ENCODE measurements at places on chromosomes 1 and 21. TPM values are rescaled to one million over a fixed set of nuclear protein-coding genes. Genes with fewer than 3 reads are reported as not detected.

The DNALI1 gene
- 3.4 TPM for total RNA-seq

The DEGS1 gene
- 93.0 TPM for total RNA-seq

The PRR9 gene
- not detected for total RNA-seq

The PTCH2 gene
- 0.33 TPM for total RNA-seq

The RAB7B gene
- total RNA-seq, result 11.0 TPM

The ALX3 gene
- not detected for total RNA-seq

The SELL gene
- under 0.01 TPM for total RNA-seq

The CPLANE2 gene
- 3.4 TPM for total RNA-seq

The CLCA2 gene
- 0.36 TPM for total RNA-seq

The DENND2C gene
- 1.7 TPM for total RNA-seq

The SPATA21 gene
- total RNA-seq, result not detected

The SERPINC1 gene
- total RNA-seq, result 0.15 TPM

The RALGPS2 gene
- 35.6 TPM for total RNA-seq

The FCRL5 gene
- total RNA-seq, result not detected

The SRSF10 gene
- total RNA-seq, result 60.9 TPM

The SPRR5 gene
- not detected for total RNA-seq

The RORC gene
- total RNA-seq, result not detected

The LRP8 gene
- total RNA-seq, result 32.3 TPM

The PTGS2 gene
- total RNA-seq, result 4.7 TPM

The CYP4B1 gene
- not detected for total RNA-seq

The KRTAP13-3 gene
- not detected for total RNA-seq

The LCA5L gene
- 0.33 TPM for total RNA-seq

The CNTN2 gene
- not detected for total RNA-seq

The NMNAT2 gene
- total RNA-seq, result under 0.01 TPM

The PRELP gene
- total RNA-seq, result 0.46 TPM

The LRRIQ3 gene
- 3.0 TPM for total RNA-seq

The HYI gene
- 14.3 TPM for total RNA-seq

The GNPAT gene
- total RNA-seq, result 52.7 TPM

The ZSWIM5 gene
- 0.69 TPM for total RNA-seq

The CRP gene
- not detected for total RNA-seq

The WASF2 gene
- 16.2 TPM for total RNA-seq

The FCRLB gene
- 4.2 TPM for total RNA-seq

The RXFP4 gene
- not detected for total RNA-seq

The EXTL1 gene
- total RNA-seq, result 3.4 TPM

The RGS16 gene
- not detected for total RNA-seq

The FOXD3 gene
- 15.1 TPM for total RNA-seq

The AKR7A3 gene
- 0.33 TPM for total RNA-seq

The HSD3B2 gene
- not detected for total RNA-seq

The TRIM67 gene
- total RNA-seq, result under 0.01 TPM

The STIL gene
- 13.8 TPM for total RNA-seq

The LCE7A gene
- total RNA-seq, result not detected

The UBL4B gene
- total RNA-seq, result not detected

The ZYG11A gene
- under 0.01 TPM for total RNA-seq

The KIF21B gene
- total RNA-seq, result 0.33 TPM

The LRRC53 gene
- total RNA-seq, result not detected

The C1QB gene
- not detected for total RNA-seq

The DHCR24 gene
- total RNA-seq, result 436 TPM

The OR2L2 gene
- not detected for total RNA-seq

The IL10 gene
- total RNA-seq, result not detected

The ATP6V1G3 gene
- total RNA-seq, result not detected

The MRAP gene
- total RNA-seq, result not detected

The CFAP74 gene
- total RNA-seq, result not detected

The UBE2U gene
- not detected for total RNA-seq

The GNG4 gene
- total RNA-seq, result not detected

The METTL18 gene
- total RNA-seq, result 5.3 TPM

The CCNL2 gene
- 102 TPM for total RNA-seq

The RHBG gene
- total RNA-seq, result not detected

The BACE2 gene
- total RNA-seq, result 304 TPM

The NCAM2 gene
- 34.2 TPM for total RNA-seq

Measured in melanocyte of skin (primary cell).